ENCODE measurements at places on chromosomes 1 and 21.
A peak's percentile ranks its signal among the peaks of the same experiment; 100 is the strongest.

- no peak for DNase-seq
Observed at GRCh38 chr21:38396325-38396724, 102.0 kb downstream of the ERG start.

- no peak for DNase-seq
Observed at GRCh38 chr1:218933513-218933912, 240.2 kb upstream of the LYPLAL1 start.

DNA sequence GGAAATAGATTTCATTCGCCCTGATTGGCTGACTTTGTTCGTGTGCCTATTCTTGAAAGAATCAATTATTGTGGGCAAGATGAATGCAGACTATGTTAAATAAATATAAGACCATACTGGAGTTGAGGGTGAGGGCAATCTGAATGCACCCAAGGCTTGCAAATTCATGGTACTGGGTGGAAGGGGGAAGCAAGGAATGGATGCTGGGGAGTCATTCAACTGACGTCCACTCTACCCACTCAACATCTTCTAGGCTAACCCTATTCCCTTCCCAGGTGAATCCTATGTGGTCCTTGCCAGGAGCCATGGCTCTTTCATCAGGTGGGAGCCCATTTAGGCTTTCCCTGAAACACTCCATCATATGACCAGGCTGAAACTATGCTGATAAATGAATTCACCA, 5.7 kb upstream of the CYP4B1 start:
- DNase-seq = no peak

- no peak for DNase-seq
Observed at GRCh38 chr1:28720376-28720775, 16.4 kb upstream of the YTHDF2 start.

- DNase-seq = no peak
Observed at GRCh38 chr1:183685112-183685713, 32.1 kb upstream of the APOBEC4 start.

GRCh38 chr1:84855168-84855567, 37.8 kb downstream of the LPAR3 start:
- no peak for DNase-seq

GRCh38 chr1:234970731-234971476, 157.7 kb downstream of the TOMM20 start:
- DNase-seq = no peak

DNA sequence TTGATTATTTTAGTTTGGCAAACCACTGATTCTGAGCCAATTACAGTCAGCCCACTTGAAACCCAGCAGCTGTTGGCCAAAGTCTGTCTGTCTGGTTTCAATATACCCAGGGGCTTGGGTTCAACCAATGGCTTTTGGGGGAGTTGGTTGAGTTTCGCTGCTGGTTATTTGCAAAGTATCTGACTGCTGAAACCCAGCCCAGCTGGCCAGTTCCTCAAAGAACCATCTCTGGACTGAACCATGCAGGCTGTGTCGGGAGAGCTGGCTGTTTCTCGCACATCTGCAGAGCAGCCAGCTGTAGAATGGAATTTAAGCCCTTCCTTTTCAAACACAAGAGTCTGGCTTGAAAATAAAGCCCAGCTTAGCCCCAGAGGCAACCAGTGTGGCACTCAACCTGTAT, 66.0 kb upstream of the PAX7 start:
- no peak for DNase-seq

DNA sequence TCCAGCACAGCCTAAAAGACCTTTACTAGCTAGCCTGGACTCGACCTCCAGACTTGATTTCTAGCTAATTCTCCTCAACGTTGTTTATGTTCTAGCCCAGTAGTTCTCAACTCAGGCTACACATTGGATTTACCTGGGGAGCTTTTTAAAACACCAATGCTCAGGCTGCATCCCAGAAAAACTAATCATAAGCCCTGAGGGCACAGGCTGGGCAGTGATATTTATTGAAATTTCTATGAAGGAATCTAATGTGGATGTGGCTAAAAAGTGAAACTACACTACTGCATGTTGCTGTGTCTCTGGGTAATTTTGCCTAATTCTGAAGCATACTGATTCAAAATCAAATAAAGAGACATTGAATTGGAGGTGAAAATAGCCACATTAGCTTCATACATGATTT, 479.4 kb downstream of the KCNT2 start:
- no peak for DNase-seq

DNA sequence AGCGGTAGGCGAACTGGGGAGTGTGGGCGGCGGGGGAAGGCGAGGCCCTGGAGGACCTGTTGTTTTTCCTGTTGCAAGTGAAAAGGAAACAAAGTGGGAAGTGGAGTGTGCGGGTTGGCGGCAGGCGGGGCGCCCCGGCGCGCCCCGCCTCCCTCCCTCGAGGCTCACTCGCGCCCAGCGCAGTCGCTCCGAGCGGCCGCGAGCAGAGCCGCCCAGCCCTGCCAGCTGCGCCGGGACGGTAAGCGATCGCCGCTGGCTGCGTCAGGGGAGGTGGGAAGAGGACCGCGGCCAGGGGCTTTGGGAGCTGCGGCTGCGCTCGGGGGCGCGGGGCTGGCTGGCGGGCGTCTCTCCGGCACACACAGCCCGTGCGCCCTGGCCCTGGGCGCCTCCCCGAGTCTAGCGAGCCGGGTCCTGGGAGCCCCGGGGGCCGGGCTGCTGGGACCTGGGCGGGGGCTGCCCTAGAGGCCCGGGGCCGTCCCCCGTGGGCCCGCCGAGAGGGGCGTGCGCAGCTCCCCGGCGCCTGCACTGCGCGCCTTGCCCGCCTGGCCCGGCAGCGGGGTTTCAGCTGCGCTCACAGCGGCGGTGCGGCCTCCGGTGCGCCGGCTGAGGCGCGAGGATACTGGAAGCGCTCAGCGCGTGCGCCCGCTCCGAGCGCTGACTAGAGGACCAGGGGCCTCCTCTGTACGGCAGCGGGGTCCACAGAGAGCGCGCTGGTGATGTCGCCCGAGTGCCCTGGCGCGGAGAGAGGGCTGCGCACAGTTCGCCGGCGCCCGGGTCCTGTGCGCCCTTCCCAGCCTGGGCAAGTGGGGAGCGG, at the start of gene PIK3CD:
Gene PIK3CD, plus strand, starts transcription at position 167 of the 814 bp plus-strand sequence. CDS start 58,725 bp downstream, outside the sequence.
- DNase-seq = no peak

GRCh38 chr1:209048941-209049669, 534.4 kb upstream of the CAMK1G start:
- DNase-seq = no peak

GRCh38 chr1:1371746-1372711, 3.0 kb downstream of the AURKAIP1 start:
- peak; percentile 69 for DNase-seq

DNA sequence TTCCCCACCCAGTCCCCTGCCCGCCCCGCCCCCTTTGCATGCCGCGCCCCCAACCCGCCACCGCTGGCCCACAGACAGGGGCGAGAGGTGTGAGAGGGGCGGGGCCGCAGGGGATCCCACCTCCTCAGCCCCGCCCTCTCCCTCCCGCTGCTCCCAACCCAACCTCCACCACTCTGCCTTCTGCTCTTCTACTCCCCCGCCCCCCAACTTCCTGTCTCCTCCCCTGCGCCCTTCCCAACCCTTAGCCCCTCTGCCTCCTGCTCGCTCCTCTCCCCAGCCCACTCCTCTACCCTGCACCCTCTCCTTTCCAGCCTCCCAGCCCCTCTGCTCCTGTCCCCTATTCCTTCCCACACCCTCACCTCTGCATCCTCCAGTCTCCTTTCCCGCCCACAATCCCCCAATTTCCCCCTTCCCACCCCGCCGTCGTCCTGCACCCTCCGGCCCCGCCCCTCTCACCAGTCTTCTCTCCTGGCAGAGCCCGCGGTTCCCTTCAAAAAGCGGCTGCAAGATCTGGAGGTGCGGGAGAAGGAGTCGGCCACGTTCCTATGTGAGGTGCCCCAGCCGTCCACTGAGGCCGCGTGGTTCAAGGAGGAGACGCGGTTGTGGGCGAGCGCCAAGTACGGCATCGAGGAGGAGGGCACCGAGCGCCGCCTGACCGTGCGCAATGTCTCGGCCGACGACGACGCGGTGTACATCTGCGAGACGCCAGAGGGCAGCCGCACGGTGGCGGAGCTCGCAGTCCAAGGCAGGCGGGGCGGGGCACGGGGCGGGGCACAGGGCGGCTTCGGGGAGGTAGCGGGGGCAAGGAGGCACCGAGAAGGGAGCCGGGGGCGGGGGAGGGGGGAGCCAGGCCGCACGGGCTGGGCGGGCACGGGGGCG, 5.4 kb downstream of the OBSCN start:
- peak; percentile 71 for DNase-seq

DNA sequence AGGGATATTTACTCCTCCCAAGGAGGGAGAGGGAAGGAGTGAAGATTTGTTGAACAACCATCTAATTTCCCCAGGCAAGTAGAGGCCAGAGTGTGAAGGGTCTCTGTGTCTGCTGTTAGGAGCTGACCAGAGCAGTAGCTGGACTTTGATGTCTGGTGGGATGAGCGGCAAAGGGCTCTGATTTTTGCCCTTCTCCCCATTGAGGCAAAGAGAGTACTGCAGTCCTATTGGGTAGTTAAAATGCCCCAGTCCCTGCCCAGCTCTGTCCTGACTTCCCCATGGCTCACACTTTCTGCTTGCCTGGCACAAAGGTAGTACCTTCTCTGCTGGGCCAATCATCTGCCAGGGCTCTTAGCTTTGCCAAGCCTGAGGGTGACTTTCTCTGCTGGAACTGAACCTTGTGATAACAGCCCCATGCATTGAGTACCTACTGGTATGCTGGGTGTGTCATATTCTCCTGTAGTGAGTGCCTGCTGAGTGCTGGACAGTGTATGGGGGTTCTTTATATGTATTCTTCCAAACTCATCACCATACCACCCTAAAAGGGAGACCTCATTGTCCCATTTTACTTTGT, 64.0 kb upstream of the SELENON start:
- no peak for DNase-seq

DNA sequence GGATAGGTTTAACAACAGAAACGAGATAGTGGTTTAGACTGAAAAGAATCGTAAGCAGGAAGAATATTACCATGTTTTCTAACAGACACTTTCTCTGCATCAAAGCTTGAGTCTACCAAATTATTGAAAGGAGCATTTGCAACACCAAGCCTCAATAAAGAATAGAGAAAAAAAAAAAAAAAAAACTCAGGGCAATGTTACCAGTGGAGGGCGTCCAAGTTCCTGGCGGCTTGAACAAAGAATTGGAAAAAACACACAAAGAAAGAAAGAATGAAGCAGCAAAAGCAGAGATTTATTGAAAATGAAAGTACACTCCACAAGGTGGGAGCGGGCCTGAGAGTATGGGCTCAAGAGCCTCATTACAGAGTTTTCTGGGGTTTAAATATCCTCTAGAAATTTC, 686.5 kb upstream of the ADGRL2 start:
- no peak for DNase-seq

DNA sequence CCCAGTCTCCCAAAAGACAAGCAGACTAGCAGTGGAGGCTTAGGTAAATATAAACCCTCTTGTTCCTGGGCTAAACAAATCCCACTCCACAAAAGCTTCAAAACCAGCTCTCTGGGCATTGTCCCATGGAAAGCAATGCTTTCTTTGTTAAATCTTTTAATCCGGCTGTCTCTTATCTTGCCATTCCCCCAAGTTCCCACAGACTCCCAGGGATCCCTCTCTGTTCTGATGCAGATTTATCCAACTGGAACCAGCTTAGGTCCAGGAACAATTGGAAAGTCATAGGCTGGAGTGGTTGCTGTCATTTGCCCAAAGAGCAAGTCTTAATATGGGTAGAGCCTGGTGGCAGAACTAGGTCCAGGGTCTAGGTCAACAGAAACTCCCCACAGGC, 110.1 kb upstream of the ATP1A1 start:
- DNase-seq = no peak

DNA sequence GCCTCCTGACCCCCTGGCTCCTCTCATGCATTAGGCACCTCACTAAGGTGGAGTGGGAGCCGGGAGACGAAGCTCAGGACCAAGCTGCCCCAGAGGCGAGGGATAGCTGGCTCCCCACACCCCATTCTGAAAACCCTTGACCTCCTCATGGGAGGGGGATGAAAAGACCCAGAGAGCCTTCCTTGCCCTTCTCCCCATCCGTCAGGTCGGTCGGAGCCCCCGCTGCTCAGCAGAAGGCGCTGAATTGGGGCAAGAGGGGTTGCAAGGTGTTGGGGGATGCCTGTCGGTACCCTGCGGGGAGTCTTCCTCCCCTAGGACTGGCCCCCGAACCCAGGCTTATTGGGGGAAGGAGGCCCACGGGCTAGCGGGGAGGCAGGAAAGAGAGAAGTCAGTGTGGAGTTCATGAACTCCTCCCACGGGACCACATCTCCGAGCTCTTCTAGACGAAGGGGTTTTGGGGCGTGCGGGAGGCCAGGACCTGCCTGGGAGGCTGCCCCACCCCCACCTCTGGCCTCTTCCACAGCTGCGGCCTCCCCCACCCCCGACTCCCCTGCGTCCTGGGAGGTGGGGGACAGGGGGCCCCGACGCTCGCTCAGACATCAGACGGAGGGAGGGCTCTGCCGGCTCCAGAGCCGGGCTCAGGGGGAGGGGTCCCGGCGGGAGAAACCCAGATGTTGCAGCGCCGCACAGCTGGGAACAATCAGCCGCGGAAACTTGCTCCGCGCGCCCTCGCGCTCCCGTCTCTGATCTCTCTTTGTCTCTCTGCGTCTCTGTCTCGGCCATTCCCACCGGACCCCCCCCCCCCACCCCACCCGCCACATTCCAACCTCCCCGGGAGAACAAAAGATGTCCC, 719 bp downstream of the MFAP2 start:
- DNase-seq = no peak
